ENCODE measurements at places on chromosomes 4 and X.

DNA sequence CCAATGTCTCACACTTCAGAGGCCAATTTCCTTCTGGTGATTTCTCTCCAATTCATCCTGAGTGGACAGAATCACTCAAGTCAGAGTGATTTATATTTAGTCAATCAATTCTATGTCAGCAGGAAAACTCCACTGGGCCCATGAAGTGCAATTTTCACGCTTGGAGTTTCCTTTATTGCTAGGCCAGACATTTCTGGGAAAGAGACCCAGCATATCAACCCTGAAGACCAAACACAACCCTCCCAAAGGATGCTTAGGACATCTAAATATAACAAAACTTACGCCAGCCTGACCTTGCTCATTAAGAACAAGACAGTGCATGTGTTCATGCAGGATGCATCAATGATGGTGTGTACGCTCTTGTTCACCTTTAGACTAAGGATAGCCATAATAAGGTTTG lies 156.4 kb downstream of the RASL11B start:
- no peak for DNase-seq

DNA sequence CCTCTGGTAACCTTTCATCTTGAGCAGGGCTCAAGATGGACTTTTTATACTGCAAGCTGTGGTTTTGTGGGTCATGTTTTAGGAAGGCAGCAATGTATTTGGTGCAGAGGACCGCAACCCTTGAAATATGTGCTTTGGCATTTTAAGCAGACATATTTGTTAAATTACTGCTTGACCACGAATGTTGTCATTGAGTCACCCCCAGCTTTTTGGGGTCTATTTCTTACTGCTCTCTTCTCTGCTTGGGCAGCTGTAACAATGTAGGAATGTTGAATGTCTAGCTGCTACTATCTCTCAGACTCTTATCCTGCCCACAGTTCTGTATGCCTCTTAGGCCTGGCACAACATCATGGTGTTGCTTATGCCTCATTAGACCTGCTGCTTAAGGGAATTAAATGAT lies 6.0 kb downstream of the RBPJ start:
- peak; percentile 68 for DNase-seq

GRCh38 chr4:138639018-138639741 lies 376.4 kb upstream of the NOCT start:
- no peak for DNase-seq

DNA sequence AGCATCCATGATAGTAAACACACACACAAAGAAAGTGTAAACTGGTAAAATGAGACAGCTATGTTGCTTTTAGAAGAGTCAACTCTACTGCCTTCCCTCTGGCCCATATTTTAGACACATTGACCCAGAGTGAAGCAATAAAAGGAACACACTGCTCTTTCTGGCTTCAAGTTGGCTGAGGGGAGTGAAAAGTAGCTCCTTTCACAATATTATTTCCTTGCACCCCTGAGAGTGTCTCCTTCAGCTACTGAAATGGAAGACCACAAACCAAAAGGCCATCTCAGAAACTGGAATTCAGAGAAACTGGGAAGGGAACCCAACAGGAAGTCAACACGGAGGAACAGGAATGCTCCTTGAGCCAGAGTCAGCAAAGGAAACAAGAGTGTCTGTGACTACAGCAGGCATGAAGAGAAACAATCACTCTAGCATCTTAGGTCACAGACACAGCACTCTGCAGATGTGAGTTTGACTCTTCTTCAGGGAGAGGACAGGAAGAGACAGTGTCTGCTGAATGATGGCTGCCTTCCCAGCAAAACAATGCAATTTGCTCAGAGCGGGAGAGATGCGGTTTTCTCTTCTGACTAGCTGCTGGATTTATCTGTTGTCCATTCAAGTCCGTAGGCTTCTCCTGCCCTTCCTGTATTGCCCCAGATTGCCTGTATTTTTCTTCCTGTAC lies 106.7 kb downstream of the SPATA18 start:
- no peak for DNase-seq

- DNase-seq = no peak
Measured at GRCh38 chrX:117511379-117511778, 605.2 kb downstream of the KLHL13 start.

- no peak for DNase-seq
Measured at GRCh38 chr4:74968456-74969164, 35.7 kb downstream of the PARM1 start.
